ENCODE measurements at places on chromosomes 6 and 20. TPM values are rescaled to one million over a fixed set of nuclear protein-coding genes. Genes with fewer than 3 reads are reported as not detected.

- peak overlapping the region; percentile 75 for H3K27ac ChIP-seq
- peaks cover 44% of the 10 kb centered on the region for H3K4me1 ChIP-seq
- peaks cover 45% of the 10 kb centered on the region for H3K36me3 ChIP-seq
- H3K27me3 ChIP-seq, result no peaks in the 10 kb centered on the region
- DNase-seq, result peak; percentile 62
Measured at GRCh38 chr6:37171201-37171969, 1.4 kb downstream of the PIM1 start.

- H3K27me3 ChIP-seq, result no peaks in the 10 kb centered on the region
- no peak overlapping the region for H3K4me3 ChIP-seq
- no peak for DNase-seq
- no peak overlapping the region for H3K27ac ChIP-seq
- H3K4me1 ChIP-seq, result peaks cover 23% of the 10 kb centered on the region
Measured at GRCh38 chr20:23078351-23079015, 7.6 kb downstream of the CD93 start.

DNA sequence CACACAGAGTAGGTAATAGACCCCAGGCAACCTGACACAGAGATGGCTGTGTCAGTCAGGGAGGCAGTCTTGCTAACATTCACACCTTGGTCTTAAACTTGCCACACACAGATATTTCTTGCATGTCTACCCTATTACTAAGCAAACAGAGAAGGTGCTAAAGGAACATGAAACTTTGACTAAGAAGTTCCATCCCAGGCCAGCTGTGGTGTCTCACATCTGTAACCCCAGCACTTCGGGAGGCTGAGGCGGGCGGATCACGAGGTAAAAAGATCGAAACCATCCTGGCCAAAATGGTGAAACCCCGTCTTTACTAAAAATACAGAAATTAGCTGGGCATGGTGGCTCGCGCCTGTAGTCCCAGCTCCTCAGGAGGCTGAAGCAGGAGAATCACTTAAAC, 222.4 kb upstream of the JARID2 start:
- H3K27ac ChIP-seq, result peak overlapping the region; percentile 44
- DNase-seq, result peak; percentile 59
- H3K27me3 ChIP-seq, result no peaks in the 10 kb centered on the region
- H3K4me1 ChIP-seq, result peaks cover 27% of the 10 kb centered on the region
- H3K36me3 ChIP-seq, result no peaks in the 10 kb centered on the region

DNA sequence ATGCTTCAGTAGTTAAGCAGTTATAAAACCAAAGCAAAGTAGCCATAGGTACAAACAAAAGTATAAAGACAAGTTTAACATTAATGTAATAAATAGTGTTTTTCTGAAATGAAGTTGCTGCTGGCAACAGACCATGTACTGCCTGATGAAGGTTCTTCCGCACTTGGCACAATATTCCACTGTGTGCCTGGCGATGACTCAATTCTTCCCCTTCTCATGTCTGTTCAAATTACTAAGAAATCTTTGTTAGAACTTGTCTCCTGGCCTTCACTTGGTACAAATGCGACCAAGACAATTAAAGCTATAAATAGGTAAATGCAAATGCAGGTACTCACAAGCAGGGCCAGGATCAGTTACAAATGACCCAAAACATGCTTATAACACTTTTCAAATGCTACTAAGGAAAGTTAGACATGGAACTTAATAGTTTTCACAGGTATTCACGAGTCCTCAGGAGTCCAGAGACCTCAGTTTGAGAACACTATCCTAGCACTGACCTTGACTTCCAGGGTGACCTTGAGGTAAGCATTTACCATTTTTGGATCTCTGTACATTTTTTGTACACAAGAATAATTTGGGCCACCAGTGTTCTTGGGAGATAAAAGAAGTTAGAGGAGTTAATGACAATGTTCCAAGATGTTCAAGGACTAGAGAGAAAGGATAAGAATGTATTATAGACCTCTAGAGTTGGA, 8.1 kb upstream of the DDR1 start:
- H3K27ac ChIP-seq, result no peak overlapping the region
- H3K27me3 ChIP-seq, result no peaks in the 10 kb centered on the region
- H3K36me3 ChIP-seq, result no peaks in the 10 kb centered on the region
- DNase-seq, result no peak
- H3K4me3 ChIP-seq, result no peak overlapping the region

GRCh38 chr20:38095017-38095686, 61.6 kb downstream of the RPRD1B start:
- H3K4me1 ChIP-seq, result peaks cover 38% of the 10 kb centered on the region
- H3K27me3 ChIP-seq, result no peaks in the 10 kb centered on the region
- peak overlapping the region; percentile 86 for H3K27ac ChIP-seq
- peaks cover 5% of the 10 kb centered on the region for H3K36me3 ChIP-seq

DNA sequence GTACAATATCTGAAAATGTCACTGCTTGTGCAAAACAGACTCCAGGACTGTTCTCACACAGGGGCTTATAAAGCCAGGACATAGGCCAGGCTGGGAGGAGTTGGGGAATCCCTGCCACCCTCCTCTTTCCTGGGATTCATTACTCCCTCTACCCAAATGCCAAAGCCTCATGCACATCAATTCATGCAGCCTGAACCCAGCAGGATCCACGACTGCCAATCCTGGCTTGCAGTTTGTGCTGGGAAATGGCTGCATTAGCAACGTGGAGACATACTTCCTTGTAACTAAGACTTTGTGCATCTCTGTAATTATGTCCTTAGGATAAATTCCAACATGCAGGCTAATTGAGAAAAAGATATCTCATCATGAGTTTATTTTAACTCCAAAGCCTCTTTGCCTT, 143.8 kb downstream of the SYCP2 start:
- no peaks in the 10 kb centered on the region for H3K4me1 ChIP-seq
- no peak for DNase-seq
- H3K4me3 ChIP-seq, result no peak overlapping the region
- H3K27ac ChIP-seq, result no peak overlapping the region

- DNase-seq, result no peak
- no peaks in the 10 kb centered on the region for H3K27me3 ChIP-seq
- H3K36me3 ChIP-seq, result no peaks in the 10 kb centered on the region
- H3K4me3 ChIP-seq, result no peak overlapping the region
Measured at GRCh38 chr6:167208819-167209576, 51.2 kb upstream of the GPR31 start.

DNA sequence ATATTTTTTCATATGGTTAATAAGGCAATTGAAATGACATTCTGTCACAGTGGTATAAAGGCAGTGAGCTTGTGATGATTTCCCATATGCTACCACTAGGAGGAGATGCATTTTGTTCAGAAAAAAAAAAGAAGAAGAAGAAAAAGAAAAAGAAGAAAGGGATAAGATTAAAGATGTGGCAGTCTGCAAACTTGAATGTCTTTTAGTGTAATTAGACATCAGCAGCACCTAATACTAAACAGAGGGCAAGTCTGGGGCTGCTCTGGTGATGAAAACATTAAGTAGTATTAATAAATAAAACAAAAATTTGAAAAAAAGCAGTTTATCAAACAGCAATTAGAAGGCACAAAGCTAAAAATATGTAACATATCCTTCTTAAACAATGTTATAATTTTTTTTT, 95.4 kb upstream of the DEFB112 start:
- no peak overlapping the region for H3K4me3 ChIP-seq
- no peaks in the 10 kb centered on the region for H3K4me1 ChIP-seq
- H3K27ac ChIP-seq, result no peak overlapping the region
- DNase-seq, result no peak
- H3K36me3 ChIP-seq, result no peaks in the 10 kb centered on the region
- no peaks in the 10 kb centered on the region for H3K27me3 ChIP-seq

DNA sequence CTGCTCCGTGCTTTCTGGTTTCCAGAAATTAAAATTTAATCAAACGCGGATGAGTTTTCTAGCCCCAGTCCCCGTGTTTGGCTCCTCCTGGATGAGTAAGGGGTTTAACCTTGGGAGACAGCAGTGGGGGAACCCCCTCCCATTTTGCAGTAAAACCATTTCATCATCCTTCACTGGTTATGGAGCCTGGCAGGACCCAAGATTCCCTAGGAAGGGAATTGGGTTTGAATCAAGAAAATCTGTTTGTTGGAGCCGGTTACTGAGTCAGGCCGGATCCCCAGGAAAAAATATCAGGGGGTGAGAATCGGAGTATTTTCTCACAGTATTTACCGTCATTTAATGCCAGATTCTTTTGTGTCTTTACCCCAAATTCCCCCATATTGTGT, 754 bp downstream of the YWHAB start:
- peak overlapping the region; percentile 75 for H3K4me3 ChIP-seq
- H3K27ac ChIP-seq, result peak overlapping the region; percentile 86
- H3K27me3 ChIP-seq, result no peaks in the 10 kb centered on the region
- peaks cover 23% of the 10 kb centered on the region for H3K4me1 ChIP-seq
- DNase-seq, result no peak
- H3K36me3 ChIP-seq, result no peaks in the 10 kb centered on the region

GRCh38 chr6:125932451-125932795, 24.1 kb upstream of the HINT3 start:
- H3K27me3 ChIP-seq, result no peaks in the 10 kb centered on the region
- H3K4me1 ChIP-seq, result no peaks in the 10 kb centered on the region
- H3K4me3 ChIP-seq, result no peak overlapping the region
- no peak for DNase-seq
- peak overlapping the region; percentile 30 for H3K27ac ChIP-seq

- peaks cover 17% of the 10 kb centered on the region for H3K36me3 ChIP-seq
- no peak for DNase-seq
- H3K27ac ChIP-seq, result peak overlapping the region; percentile 75
- peaks cover 40% of the 10 kb centered on the region for H3K4me1 ChIP-seq
- no peaks in the 10 kb centered on the region for H3K27me3 ChIP-seq
Measured at GRCh38 chr20:38892091-38892981, 33.9 kb upstream of the FAM83D start.

GRCh38 chr6:42509256-42509655, 54.6 kb upstream of the UBR2 start:
- DNase-seq, result no peak
- no peaks in the 10 kb centered on the region for H3K4me1 ChIP-seq
- no peak overlapping the region for H3K27ac ChIP-seq
- no peaks in the 10 kb centered on the region for H3K27me3 ChIP-seq

DNA sequence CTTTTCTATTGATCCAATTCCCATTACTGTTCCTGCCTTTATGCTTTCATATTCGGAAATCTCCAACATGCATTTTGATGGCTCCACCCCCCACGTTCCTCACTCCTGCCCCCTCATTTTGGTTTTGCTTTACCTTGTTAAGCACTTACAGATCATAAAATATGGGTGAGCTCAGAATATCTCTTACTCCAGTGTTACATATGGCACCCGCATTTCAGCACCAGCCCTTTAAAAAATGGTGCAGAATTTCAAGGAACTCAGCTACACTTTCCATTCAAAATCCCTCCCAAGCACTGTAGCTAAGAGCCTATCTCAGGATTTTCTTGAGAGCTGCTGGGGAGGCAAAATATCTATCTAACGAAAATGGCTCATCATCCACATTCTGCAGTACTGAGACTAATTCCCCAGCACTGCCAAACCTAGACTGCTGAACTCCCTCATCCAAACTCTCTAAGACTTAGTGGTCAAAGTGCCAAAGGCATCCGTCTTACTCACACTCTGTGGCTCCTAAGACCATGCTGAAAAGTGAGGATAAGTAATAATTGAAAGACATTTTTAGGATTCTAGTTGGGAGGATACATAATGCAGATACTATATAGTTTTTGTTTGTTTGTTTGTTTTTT, 7.8 kb downstream of the SGK1 start:
- no peaks in the 10 kb centered on the region for H3K4me1 ChIP-seq
- no peak for DNase-seq
- H3K27ac ChIP-seq, result no peak overlapping the region
- H3K4me3 ChIP-seq, result no peak overlapping the region
- H3K27me3 ChIP-seq, result peaks cover 5% of the 10 kb centered on the region
- no peaks in the 10 kb centered on the region for H3K36me3 ChIP-seq

DNA sequence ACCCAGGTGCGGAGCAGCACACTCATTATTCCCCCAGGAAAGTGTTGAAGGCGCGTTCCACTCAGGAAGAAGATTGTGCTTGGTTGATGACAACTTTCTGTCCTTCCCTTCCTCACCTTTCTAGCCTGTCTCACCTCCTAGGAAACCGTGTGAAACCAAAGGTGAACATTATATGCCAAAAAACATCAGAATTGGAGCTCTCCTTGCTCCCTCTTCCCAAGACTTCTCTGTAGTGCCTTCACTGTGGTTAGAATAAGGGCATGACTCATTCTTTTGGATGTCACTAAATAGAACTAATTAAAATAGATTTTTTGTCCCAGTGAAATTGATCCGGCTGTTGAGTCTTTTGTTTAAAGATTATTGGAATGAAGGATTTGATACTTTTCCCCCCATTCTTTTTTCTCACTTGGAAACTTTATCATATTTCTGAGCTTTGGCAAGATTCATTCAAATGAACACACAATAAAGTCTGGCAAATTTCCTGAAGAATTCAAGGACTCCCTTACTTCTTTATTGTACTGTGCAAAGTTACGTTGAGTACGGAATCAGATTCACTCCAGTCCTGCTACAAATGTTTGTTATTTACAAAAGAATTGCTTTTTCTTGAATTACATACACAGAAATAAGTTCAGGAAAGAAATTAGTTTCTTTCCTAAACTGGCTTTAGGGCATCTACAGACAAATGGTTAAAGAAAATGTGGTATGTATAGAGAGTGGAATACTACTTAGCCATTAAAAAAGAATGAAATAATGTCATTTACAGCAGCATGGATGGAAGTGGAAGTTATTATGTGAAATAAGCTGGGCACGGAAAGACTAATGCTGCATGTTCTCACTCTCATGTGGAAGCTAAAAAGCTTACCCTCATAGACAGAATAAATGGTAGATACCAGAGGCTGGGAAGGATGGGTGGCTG, 142.8 kb upstream of the AKAP12 start:
- no peaks in the 10 kb centered on the region for H3K4me1 ChIP-seq
- H3K27me3 ChIP-seq, result no peaks in the 10 kb centered on the region
- DNase-seq, result no peak
- no peak overlapping the region for H3K27ac ChIP-seq

GRCh38 chr20:8457978-8458377, 325.9 kb downstream of the PLCB1 start:
- H3K27ac ChIP-seq, result no peak overlapping the region
- no peak overlapping the region for H3K4me3 ChIP-seq
- no peak for DNase-seq

- no peaks in the 10 kb centered on the region for H3K36me3 ChIP-seq
- no peak for DNase-seq
- H3K4me1 ChIP-seq, result no peaks in the 10 kb centered on the region
- no peak overlapping the region for H3K27ac ChIP-seq
- H3K27me3 ChIP-seq, result no peaks in the 10 kb centered on the region
- no peak overlapping the region for H3K4me3 ChIP-seq
Measured at GRCh38 chr20:13317439-13317838, 96.4 kb downstream of the ISM1 start.

The ENPP5 gene
- total RNA-seq, result 9.3 TPM

The SLPI gene
- total RNA-seq, result 0.90 TPM

The RAET1G gene
- 0.43 TPM for total RNA-seq

The PTGIS gene
- not detected for total RNA-seq

The CALHM4 gene
- total RNA-seq, result not detected

The BTN1A1 gene
- total RNA-seq, result not detected

The KATNA1 gene
- 16.4 TPM for total RNA-seq

The MOCS1 gene
- total RNA-seq, result 0.60 TPM

The YIPF3 gene
- total RNA-seq, result 59.3 TPM

The MYT1 gene
- not detected for total RNA-seq
